ENCODE measurements at places on chromosomes 1 and 21.

DNA sequence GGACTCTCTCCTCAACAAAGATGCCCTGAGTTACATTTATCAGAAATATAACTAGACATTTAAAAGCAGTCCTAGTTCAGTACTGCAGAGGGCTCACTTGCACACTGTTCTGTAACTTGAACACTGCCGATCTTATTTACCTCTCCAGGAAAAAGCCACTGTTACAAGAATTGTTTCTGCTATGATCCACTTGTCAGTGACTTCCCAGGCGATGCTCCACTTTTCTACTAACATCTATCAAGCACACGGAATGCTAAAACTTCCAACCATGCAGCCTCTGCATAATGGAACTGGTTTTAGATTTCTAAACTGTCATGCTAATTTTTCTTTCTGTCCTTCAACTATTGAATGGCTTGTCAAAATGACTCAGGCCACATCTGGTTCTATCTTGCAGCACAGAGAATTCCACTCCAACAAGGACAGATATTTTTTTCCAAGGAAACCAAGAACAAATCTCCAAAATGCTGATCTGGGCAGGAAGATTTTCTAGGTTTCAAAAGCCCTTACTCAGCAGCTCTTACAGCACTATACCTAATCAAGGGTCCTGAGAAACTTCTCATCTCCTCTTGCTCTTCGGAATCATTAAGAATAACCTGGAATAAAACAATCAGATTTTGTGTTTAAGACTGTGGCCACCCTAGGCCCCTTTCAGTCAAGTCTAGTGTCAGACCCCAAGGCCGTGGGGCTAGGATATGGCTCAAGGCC is 9.9 kb downstream of the SEC16B start:
- no peak for ATAC-seq

GRCh38 chr1:221837896-221838295 is 96.0 kb upstream of the DUSP10 start:
- no peak for ATAC-seq

- ATAC-seq: no peak
These were observed 139.6 kb downstream of the BRINP2 start for GRCh38 chr1:177310326-177310725.

- no peak for ATAC-seq
These were observed 46.0 kb downstream of the UBIAD1 start for GRCh38 chr1:11318982-11319381.

DNA sequence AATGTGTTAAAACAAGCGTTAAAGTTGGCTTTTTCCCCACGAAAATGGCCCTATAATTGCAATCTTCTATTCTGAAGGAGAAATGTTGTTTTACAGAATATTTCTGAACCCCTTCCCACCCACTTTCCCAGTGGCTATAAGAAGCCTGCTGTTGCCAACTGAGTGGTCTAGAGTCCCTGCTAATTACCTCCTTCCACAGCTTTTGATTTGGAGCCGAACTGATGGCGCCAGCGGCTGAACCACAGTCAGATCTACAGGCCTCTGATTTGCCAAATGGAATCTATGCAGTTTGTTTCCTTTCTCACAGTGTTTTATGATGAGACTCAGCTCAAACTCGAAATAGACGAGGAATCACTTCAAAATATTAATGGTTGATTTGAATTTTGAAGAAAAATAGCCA is 76.0 kb upstream of the C1orf105 start:
- no peak for ATAC-seq

- no peak for ATAC-seq
These were observed 165.7 kb downstream of the NCAM2 start for GRCh38 chr21:21163904-21164303.

- peak; percentile 93 for ATAC-seq
These were observed 12.8 kb downstream of the TRAPPC10 start for GRCh38 chr21:44024887-44025353.

GRCh38 chr1:10726355-10726754 is 70.1 kb downstream of the CASZ1 start:
- peak; percentile 65 for ATAC-seq

GRCh38 chr1:89894210-89895201 is 73.7 kb downstream of the LRRC8D start:
- ATAC-seq: no peak

DNA sequence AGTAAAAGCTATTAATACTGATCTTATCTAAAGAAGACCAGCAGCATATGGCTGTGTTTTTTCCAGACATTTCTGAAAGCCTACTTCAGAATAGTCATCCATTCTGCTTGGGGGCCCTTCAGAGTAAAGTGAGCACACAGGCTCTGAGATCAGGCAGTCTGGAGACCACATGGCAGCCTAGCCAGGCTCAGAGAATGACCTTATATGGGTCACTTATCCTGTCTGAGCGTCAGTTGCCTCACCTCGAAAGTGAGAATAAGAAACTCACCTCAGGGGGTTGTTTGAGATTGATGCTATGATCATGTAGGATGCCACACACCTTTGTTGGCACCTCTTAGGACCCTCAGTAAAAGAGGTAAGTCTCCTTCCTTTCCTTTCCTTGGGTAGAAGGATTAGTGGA is 270.4 kb downstream of the GRIK1 start:
- no peak for ATAC-seq

- peak; percentile 52 for ATAC-seq
These were observed 722 bp upstream of the PODN start for GRCh38 chr1:53061123-53061858.

- ATAC-seq: no peak
These were observed 70.9 kb downstream of the APP start for GRCh38 chr21:26099610-26100219.

DNA sequence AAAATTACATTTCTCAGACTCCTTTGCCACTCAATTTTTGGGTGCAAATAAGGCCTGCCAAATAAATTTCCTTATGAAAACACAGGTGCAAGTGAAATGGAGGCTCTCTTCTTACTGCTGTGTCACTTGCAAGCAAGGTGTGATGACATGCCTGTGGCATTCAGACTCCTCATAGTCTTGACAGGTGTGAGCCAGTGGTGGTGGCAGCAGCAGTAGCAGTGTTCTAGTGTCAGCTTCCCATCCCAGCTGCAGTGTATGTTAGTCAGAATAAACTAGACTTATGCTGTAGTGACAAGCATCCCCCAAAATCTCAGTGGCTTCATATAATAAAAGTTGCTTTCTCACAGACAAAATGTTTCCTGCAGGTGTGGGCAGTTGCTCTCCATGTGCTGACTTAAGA is 3.8 kb upstream of the EEIG2 start:
- no peak for ATAC-seq

- ATAC-seq: no peak
These were observed 105.6 kb downstream of the MIS18A start for GRCh38 chr21:32173121-32173724.

DNA sequence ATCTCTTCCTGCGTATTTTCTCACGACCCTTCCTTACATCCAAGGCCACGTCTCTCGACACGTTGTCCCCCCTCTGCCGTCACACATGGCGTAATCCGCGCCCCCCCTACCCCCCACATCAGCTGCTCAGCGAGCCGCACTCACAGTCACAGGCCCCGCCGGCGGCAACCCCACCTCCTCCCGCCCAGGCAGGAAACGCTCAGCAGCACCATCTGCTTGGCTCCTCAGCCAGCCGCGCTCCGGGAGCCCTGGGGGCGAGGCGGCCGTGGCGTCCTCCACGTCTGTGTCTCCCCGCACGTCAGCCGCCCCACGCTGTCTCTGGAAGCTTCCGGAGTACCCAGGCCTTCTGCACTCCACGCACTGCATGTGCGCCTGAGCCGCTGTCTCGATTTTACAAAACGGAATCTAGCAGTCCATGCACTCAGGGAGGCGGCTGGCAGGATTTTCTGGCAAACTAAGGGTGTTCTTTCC is 64.6 kb downstream of the SIK1 start:
- ATAC-seq: peak; percentile 72

GRCh38 chr1:160540859-160541233 is 17.8 kb upstream of the SLAMF6 start:
- no peak for ATAC-seq

DNA sequence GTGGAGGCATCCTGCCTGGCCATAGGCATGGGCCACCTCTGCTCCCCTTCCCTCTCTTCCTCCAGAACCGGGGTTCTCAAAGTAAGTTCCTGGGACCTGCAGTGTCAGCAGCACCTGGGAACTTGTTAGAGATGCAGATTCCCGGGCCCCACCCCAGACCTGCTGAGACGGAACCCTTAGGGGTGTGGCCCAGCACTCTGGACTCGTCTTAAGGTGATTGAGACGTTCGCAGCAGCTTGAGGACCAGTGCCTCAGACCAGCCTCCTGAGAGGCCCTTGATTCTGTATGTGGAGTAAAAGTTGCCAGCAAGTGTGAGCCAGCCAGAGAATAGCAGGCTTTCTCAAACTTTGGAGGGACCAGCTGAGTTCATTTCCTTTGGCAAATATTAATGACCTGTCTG is 14.2 kb downstream of the COQ8A start:
- ATAC-seq: no peak

DNA sequence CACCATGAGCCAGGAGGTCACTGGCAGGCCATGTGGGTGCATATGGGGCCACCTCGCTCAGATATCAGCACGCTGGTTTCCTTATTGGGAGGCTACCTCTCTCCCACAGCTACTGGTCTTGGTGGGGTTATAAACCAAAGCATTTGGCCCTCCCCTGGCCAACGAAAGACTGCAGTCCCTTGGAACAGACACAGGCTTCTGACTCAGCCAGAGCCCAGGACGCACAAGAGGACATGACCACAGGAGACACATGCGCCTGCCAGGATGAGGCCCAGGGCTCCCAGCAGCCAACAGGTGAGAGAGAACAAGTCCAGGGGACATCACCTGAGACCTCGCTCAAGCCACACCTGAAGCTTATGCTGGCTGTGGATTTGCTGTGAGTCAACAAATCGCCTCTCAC is 13.8 kb downstream of the NPHP4 start:
- no peak for ATAC-seq

DNA sequence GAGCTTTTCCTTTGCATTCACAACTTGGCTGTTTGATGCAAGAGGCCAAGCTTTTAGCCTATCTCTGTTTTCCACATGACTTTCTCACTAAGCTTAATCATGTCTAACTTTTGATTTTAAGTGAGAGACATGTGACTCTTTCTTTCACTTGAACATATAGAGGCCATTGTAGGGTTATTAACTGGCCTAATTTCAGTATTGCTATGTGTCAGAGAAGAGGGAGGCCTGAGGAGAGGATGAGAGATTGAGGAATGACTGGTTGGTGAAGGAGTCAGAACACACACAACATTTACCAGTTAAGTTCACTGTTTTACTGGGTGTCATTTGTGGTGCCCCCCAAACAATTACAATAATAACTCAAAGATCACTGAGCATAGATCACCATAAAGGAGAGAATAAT is 193.5 kb downstream of the CYYR1 start:
- ATAC-seq: no peak

GRCh38 chr1:239735111-239735510 is 348.7 kb downstream of the CHRM3 start:
- no peak for ATAC-seq

DNA sequence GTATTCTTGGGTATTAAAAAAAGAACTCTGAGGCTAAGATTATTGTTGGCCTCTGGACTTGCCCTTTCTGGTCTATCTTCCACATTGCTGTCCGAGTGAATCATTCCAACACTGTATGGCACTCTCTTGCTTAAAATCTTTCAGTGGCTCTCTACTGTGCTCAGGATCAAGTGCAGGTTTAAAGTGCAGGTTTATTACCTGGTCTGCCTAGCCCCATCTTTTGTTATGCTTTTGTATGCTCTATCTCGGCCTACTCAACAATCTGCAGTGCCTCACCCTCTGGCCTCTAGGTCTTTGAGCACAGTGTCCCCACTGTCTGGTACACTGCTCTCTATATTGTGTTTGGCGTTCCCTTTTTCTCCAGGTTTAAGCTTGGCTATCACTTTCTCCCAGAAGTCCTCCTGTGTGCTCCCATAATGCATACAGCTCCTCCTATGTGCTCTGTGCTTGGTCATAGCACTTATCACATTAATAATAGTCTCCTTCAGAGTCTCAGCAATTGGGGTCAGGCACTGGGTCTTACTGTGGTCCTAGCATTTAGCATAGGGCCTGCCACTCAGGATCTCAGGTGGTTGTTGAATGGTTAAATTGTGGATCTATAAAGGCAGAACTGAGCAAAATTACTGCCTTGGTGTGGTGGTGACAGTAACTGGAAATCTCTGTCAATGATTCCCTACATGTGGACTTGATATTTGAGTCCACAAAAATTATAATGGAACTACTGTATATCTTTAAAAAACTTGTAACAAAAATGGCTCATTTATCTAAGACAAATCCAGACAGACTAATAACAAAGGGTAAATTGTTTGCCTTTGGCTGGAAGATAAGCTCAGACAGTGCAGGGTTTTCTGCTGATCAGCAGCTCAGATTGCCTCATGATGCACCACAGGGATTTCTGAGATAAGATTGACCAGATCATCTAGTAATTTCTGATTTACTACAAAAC is 10.6 kb upstream of the LDLRAD1 start:
- no peak for ATAC-seq

GRCh38 chr1:167862432-167863076 is 51.4 kb downstream of the ADCY10 start:
- ATAC-seq: no peak

DNA sequence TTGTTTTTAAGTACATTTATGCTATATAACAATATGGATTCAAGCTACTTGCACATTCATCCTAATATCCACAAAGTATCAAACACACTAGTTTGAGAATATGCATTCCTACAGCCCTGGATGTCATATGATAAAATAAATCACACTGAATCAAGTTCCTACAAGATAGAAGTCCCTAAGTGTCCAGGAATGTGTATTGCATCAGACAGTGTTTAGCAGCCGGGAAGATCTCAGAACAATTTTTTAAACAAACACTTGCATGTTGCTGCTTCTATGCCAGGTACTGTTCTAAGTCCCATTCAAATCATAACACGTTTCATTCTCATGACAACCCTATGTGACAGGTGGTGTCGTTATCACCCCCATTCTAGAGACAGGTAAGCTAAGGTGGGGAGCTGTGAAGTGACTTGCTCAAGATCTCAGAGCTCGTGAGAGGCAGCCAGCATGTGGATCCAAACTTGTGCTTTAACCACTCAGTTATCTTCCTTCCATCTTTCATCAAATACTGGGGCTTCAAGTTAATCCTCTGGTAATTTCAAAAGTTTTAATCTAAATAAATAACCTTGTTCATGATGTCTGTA is 68.3 kb upstream of the KIF26B start:
- ATAC-seq: no peak

DNA sequence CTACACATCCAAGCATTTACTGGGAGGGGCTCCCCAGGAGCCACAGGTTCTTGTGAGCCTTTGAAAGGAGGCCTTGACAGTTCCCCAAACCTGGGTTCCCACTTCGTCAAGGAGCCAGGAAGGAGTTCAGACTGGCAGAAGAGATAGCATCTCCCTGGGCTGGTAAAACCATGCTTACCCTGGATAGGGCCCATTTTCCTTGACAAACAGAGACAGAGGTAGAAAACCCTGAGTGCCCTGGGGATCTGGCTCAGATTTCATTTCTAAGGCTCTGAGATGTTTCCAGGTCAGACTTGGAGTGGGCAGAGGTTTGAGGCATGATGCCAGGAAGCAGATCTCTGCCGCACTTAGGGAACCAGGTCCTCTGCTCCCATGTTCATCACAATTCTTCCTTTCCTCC is 2.7 kb downstream of the ETNK2 start:
- no peak for ATAC-seq

- no peak for ATAC-seq
These were observed 27.1 kb downstream of the PARK7 start for GRCh38 chr1:7988576-7988975.

- no peak for ATAC-seq
These were observed 63.9 kb upstream of the GPR25 start for GRCh38 chr1:200808846-200809245.

All from gastroesophageal sphincter (tissue), 4 donors.